ENCODE measurements at places on chromosomes 4 and X. TPM values are rescaled to one million over a fixed set of nuclear protein-coding genes. Genes with fewer than 3 reads are reported as not detected.

DNA sequence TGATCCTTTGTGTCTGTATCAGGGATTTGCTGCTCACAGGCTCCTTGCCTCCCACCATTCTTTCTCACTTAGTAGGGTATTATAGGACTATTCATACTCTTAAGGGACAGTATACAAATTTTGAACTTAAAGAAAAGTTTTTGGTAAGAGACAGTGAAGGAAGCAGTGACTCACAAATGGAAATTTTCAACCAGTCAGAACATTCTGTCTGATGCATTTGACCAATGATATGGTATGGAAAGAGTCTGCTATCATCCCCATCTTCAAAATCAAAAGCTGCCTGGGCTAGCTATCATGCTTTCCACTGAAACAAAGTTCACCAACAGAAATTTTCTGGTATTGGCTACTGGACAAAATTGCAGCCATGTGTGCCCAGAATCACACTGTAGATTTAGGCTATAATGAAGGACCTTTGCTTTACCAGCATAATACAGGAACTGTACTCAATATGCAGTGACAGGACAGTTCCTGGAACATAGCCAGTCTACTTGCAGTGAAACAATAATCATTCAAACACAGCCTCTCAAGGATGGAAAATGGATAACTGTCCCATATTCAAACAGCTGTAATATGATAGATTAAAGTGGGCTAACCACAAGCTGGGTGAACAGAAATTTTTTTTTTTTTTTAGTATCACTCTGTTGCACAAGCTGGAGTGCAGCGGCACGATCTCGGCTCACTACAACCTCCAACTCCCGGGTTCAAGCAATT is 109.0 kb upstream of the ACSL4 start:
- no peak for DNase-seq

Gene LEF1
- total RNA-seq = 2.6 TPM

GRCh38 chrX:13938051-13938828 is 91.5 kb downstream of the GEMIN8 start:
- DNase-seq = no peak

Gene DMP1
- not detected for total RNA-seq

DNA sequence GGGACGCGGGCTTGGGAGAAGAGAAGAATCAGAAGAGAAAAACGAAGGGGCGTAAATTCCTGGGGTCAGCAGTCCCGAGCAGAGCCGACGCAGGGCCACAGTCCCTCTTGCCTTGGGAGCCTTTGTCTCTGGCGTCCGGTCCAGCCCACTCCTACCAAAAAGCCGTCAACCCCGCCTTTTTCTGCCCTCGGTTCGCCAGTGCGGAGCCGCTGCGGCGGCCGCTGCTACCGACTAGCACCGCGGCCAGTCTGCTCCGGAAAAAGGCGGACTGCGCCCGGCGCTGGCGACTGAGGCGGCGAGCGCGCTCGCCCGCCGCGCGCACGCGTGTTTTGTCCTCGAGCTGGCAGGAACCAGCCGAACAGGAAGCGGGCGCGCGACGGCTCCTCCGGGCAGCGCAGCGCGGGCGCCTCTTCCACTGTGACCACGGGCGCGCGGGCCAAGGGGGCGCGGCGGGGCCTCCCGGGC is 502 bp downstream of the HNRNPDL start:
- no peak for DNase-seq
